ENCODE measurements at places on chromosomes 5 and 9. TPM values are rescaled to one million over a fixed set of nuclear protein-coding genes. Genes with fewer than 3 reads are reported as not detected.

OSMR gene
- total RNA-seq, result not detected

GFI1B gene
- total RNA-seq, result not detected

TYRP1 gene
- total RNA-seq, result not detected

- DNase-seq, result no peak
Observed at GRCh38 chr5:149561848-149562247, 10.6 kb upstream of the CSNK1A1 start.

- no peak for DNase-seq
Observed at GRCh38 chr9:125393426-125393825, 131.8 kb downstream of the GAPVD1 start.

- no peak for DNase-seq
Observed at GRCh38 chr9:106218854-106219253, 524.5 kb downstream of the TMEM38B start.

GRCh38 chr9:124835026-124835557 lies 18.2 kb upstream of the WDR38 start:
- DNase-seq, result no peak

DNA sequence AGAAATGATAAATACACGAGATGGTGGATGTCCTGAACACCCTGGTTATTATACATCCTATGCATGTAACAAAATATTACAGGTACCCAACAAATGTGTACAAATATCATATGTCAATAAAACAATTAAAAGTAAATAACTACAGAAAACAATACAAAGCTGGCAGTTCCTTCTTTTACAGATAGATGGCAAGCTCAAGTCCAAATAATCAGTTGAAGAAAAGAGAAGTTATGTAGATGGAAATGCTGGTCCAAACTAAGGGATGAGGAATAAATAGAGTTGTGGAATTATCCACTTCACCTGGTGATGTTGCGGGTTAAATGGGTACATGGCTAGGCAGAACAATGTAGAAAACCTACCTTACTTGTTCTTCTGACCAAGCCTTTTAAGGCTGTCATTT lies 79.4 kb downstream of the PALM2AKAP2 start:
- DNase-seq, result no peak

- no peak for DNase-seq
Observed at GRCh38 chr9:36336131-36336907, 63.8 kb downstream of the RNF38 start.

GRCh38 chr9:122346478-122347347 lies 24.1 kb upstream of the PTGS1 start:
- peak; percentile 21 for DNase-seq
